Immature natural killer cell (primary cell): ENCODE measurements at places on chromosomes 2 and 18. TPM values are rescaled to one million over a fixed set of nuclear protein-coding genes. Genes with fewer than 3 reads are reported as not detected.

DNA sequence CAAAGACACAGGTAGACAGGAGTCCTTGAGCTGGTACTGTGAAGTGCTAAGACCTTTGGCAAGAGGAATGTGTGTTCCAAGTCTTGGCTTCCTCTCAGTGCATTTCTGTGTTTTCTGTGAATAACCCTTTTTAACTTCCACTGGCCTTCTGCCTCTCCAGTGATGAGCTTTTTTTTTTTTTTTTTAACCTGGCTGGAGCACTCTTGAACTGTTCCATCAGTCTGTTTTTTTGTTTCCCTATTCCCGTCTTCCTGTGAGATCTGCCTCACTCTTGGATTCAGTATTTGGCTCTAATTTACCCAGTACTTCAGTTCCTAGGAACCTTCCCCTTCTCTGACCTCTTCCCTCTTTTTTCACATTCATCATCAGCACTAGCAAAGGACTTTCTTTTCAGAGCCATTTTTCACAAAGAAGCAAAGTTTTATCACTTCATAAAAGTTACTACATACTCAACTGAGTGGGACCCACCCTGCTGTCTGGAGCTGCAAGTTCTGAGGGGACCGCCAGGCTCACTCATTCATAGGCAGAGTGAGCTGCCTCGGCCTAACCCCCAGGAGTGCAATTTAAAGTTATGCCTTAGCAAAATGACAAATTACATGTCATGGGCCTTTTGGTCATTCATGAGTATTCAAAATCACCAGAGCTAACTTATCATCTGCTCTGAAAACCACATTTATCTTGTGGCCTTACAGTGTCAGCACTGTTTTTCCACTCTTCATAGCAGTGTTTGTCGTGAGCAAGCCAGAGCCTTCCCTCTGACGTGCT, 126.9 kb upstream of the DAPL1 start:
- DNase-seq: no peak

DNA sequence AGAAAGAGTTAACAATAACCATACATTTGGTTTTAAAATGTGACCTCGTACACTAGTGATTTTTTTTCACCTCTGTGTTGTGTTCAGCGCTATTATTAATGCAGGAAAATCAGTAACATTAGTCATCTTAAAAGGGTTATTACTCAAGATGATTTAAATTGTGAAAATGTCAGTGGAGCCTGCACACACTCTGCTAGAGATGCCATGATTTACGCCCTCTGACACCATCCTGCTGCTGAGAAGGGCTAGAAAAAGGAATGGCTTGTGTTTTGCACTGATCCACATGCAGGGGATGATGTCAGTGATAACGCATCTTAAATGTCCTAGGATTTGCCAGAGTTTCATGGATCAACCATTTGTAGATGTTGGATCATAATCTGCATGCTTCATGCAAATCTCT, 121.3 kb upstream of the BOD1L2 start:
- no peak for DNase-seq

DNA sequence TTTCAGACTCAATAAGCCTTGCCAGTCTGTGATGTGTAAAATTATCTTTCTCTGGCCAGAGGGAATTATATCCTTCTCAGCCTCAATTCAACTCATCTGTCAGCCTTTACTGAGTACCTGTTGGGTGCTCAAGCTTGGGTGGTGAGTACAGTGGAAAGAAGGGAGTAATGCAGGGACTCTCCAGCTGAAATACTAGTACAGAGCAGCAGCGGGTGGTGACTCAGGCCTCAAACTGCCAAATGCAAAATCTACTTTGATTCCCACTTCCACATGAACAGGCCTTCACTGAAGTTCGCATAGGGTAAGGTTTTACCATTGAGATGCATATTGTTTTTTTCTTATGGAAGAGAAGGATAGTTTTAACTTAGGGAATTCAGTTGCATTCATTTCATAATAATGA, 326.8 kb downstream of the LRRTM1 start:
- DNase-seq: no peak

GRCh38 chr2:235745597-235745996, 251.8 kb downstream of the AGAP1 start:
- no peak for DNase-seq

DNA sequence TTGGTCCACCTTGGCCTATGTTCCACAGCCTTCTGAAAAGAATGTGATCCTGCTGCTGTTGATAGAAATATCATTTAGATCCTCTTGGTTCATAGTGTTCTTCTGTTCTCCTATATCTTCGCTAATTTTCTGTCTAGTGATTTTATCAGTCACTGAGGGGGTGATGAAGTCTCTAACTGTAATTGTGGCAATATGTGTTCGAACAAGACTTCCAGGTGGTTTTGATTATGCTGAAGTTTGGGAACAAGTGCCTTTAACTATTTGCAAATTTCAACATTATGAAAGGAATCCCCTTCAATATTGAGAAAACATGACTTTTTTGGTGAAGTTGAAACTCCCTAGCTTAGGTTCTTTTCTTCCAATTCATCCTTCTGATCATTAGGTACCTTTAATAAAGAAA, 140.4 kb downstream of the MTX2 start:
- no peak for DNase-seq

- DNase-seq: no peak
Measured at GRCh38 chr2:197800091-197800490, 4.3 kb upstream of the PLCL1 start.

DNA sequence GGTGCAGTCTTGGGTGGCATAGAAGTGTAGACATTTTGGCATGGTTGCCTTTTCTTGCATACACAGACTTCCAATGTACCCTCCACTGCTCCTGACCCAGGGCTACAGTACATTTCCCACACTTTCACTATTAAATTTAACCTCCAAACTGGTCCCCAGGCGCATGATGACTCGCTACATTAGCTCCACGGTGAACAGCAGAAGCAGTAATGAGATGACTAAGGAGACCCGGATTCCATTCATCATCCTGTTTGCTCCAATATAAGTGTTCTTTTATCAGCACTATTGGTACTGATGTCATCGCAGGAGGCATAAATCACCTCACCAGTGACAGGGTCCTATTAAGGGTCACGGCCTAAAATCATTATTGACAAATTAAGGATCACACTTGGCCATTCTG, 316.5 kb downstream of the EN1 start:
- DNase-seq: no peak

- DNase-seq: no peak
Measured at GRCh38 chr18:2402084-2402483, 169.2 kb downstream of the METTL4 start.

- DNase-seq: no peak
Measured at GRCh38 chr2:86480105-86480504, 38.9 kb downstream of the KDM3A start.

DNA sequence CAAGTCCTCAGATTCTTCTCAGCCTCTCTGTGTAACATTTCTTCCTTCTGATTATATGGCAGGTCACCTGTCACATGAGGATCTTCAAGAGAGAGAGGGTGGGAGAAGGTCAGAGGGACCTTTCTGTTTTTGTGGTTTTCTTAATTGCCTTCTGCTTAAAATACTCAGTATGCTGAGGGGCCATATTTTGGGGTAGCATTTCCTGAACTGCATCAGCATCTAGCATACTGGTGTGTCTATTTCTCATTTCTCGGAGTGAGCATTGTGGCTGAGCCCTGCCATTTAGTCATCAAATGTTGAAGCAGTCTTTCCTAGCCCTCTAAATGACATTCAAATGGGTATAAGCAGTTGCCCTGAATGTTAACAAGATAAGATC, 162.7 kb downstream of the MYO3B start:
- DNase-seq: no peak

DNA sequence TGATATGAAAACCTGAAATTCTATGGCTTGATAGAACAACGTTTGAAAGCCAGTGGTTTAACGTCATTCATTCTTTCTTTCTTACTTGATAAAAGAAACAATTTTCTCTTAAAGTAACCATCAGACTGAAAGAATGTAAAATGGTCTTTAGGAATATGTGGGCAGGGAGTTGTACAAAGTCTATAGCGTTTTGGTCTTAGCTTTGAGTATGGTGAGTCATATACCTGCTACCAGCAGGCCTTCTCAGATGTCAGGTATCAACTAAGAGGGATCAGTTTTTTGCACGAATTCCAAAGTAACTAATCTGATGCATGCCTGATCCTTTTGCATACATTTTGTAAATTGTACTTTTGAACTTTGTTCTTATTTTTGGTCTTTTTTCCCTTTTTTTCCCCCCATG, 101.5 kb upstream of the DSEL start:
- DNase-seq: no peak

DNA sequence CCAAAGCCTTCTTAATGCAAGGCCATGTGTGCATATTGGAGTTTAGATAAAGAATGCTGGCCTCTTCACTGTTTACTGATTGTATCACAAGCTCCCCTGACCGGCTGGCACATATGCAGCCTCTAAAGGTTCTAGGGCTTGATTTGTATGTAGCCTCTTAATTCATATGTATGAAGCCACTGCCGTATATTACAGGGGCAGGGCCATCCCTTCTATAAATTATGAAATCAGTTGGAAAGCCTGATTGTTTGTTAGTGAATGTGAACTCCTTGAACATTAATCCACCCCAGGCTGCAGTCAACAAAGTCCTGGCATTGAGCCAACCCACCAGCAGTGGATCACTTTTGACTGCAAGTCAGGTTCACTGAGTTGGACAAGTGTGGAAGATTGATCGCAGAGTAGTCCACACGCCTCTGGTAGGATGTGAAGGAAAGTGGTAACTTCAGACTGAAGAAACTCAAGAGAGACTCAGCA, 61.6 kb upstream of the PARD3B start:
- DNase-seq: no peak

DNA sequence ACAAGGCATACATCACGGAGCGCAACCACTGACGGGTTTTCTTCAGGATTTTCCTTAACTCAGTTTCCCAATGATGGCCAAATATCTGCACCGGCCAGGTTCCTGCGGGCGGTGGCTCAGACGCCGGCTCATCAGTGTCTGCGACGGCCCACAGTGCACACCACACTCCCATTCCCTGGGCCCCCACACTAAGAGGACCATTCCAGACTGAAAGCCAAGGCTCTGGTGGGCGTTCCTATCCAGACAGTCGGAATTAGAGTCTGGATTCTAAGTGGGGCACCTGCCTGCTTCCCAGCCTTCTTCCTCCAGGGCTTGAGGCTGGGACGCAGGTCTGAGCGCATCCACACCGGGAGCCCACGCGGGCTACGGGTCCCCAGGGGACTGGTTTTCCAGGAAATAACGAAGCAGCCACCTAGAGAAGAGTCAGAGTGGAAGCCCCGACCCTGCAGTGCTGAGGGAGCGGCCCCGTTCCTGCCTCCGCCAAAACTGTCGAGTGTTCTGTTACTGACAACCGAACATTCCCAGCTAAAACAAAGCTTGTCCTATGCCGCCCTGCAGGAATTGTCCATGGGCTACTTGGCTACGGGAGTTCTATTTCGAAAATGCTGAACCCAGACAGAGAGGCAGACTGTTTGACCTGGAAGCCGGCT, 75.3 kb downstream of the TMEM18 start:
- no peak for DNase-seq

DNA sequence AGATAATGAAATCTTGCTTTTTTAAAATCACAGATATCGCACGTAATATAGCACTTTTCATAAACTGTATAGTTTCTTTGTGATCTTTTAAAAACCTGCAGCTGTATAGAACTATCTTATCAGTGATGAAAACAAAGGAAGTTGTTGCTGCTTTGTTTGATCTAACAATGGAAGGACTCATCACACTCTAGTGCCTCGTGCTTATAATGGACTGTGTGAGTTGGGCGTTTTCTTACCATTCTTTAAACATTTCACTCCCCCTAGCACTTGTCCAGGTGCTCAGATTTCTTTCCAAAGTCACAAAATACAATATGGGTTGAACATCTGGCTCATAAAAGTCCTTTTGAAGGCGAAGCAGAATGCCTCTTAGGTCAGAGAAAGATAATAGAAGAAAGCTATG, 94.8 kb upstream of the SPATS2L start:
- DNase-seq: no peak

GRCh38 chr2:51813247-51813646, 781.3 kb upstream of the NRXN1 start:
- DNase-seq: no peak

DNA sequence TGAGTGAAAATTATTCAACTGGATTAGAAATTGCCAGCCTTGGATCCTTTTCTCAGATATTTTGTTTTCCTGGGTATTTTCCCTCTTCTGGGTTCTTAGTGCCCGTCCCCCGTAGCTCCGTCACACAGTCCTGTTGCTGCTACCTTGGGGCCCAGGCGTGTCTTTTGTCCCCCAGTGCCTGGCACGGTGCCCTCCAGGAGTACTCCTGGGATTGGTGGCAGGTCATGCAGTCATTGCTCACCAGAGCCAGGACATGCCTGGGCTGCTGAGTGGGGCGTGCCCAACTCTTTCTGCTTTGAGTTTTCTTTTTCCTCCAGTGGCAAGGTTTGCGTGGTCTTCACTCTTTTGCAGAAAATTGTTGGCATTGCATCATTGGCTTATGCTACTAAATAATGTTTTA, 275.2 kb downstream of the AGAP1 start:
- DNase-seq: no peak

- no peak for DNase-seq
Measured at GRCh38 chr18:78505851-78506461, 473.7 kb upstream of the SALL3 start.

GRCh38 chr2:54503828-54504227, 47.7 kb downstream of the SPTBN1 start:
- no peak for DNase-seq

GRCh38 chr2:60296219-60296955, 257.1 kb downstream of the BCL11A start:
- DNase-seq: no peak

DNA sequence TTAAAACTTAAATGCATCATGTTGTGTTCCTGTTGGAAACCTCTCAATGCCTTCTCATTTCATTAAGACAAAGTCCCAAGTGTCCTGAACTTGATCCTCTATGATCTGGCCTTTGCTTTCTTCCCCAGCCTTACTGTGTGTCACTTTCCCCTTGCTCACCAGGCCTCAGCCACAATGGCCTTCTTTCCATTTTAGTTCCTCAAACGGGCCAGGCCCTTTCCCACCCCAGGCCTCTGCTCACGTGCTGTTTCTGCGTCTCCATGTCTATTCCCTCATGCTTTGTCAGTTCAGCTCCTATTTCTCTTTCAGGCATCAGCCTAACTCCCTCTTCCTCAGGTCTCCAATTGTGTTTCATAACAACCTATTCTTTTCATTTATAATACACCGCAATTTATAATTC, 19.5 kb downstream of the CXCR4 start:
- no peak for DNase-seq

DNA sequence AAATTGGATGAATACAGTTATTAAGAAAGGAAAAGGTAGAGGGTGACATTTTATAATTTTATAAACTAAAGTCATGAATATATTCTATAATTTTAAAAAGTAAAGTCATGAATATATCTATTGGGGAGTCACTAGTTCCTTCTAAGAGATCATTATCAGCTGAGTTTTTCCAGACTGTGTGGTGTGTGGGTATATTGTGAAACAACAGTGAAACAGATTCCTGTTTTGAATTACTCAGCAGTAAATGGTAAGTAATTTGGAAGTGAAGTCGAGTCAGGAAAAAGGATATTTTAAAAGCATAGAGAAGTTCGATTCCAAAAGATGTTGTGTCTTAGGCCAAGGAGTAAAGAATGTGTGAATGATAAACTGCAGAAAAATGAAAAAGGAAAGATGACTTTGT, 1018.2 kb upstream of the NXPH2 start:
- no peak for DNase-seq

Gene ACTR3
- 501 TPM for polyA plus RNA-seq

Gene RHOB
- 4.8 TPM for polyA plus RNA-seq

Gene RFTN2
- not detected for polyA plus RNA-seq

Gene MEP1B
- not detected for polyA plus RNA-seq

Gene PRSS56
- polyA plus RNA-seq: not detected
